AG20443 (cell line): ENCODE measurements at places on chromosomes 3 and 15.
A peak's percentile ranks its signal among the peaks of the same experiment; 100 is the strongest.

DNA sequence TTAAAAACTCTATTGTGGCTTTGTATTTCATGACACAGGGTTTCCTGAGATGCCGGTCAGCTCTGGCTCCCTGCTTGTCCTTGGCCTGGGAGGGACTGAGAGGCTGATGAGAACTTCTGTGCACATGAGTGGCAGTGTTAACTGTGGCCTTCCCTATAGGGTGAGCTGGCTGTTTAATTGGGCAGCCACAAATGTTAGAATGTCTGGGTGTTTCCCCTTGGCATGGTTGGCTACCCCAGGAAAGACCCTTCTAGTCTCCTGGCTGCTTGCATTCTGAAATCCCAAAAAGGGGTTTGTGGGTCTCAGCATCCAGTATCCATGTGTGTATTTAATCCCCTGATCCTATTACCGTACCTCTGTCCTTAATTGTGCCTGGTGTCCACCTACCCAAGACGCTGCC is 3.0 kb upstream of the KLF13 start:
- DNase-seq = no peak

DNA sequence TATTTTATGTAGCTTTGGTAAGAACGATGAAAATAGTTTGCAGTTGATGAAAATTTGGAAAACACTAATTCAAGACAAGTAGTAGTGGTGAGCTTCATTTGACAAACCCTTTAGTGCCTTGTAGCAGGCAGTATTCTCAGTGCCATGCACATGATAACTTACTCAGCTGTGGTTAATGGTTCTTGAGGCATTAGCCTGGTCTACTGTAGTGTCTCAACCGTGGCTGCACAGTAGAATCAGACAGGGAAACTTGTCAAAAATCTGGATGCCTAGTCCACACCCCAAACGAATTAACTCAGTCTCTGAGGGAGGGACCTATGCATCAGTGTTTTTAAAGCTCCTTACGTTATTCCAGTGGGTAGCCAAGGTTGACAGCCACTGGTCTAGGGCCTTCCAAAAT is 45.4 kb downstream of the PSMD6 start:
- DNase-seq = peak; percentile 37

DNA sequence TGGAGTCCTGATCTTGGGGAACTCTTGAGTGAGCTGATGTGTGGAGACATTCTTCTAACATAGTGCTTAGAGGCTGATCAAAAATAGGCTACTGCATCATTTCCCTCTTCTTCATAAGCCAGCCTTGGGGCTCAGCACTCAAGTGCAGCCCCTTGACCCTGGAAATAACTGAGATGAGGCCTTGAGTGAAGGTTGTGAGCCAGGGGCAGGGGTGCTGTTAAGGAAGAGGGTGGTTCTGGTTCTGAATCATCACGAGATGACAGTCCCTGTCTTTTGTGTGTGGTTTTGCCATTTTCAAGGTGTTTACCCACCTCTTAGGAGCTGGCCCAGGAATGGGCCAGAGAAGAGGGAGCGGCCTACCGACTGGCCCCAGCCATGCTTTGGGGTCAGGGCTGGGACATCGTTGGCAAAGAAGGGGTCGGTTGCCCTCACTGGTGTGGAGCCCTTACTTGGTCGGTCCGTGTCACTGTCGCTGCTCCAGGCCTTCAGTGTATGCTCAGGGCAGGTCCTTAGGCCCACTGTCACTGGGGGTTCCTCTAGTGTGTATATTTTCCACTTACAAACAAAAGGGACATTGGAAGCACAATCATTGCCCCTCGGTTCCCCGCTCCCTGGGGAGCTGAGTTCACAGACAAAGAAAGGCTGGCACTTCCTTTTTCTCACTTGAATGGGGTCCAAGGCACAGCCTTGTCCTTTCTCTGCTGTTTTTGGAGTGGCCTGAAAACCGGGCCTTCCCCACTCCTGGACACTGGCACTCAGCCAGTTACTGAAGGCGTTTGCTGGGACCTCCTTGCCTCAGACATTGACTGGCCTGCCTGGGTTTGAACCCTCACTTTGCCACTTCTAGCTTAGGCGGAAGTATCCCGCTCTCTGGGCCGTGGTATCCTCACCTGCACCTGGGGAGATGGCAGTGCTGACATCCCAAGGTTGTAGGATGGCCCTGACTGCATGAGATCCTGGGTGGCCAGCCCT is 46.6 kb downstream of the SLC6A6 start:
- no peak for DNase-seq

DNA sequence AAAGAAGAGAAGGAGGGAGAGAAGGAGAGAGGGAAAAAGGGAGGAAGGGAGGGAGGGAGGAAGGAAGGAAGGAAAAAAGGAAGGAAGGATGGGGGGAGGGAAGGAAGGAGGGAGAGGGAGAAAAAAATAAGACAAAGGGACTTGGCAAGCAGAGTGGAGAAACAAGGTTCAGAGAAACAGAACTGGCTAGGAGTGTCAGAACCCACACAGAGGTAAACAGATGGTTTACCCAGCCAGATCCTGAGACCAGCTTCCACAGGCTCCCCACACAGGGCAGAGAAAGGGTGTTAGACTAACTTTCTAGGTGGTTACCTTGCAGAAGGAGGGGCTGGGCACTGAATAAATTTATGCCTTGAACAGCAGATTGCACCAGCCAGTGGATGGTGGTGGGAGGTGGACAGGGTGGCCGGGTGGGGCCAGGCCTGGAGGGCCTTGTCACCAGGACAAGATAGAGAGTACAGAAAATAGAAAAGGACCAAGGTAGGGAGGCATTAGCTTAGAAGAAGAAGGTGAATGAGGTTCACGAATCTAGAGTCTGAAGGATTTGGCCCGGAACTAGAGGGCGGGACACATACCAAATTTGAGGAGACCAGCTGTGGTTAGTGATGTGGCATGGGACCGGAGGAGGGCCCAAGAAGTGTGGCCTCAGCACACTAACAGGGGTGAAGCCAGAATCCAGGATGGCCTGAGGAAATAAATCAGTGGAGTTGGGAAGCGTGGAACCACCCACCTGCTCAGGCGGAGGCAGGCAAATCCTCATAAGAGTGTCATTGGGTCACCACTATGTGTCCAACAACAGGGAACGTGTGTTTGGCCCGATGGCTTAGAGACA is 1.2 kb upstream of the TM4SF1 start:
- no peak for DNase-seq

- DNase-seq = no peak
These were observed 222.8 kb downstream of the FOXP1 start for GRCh38 chr3:71360764-71361163.

DNA sequence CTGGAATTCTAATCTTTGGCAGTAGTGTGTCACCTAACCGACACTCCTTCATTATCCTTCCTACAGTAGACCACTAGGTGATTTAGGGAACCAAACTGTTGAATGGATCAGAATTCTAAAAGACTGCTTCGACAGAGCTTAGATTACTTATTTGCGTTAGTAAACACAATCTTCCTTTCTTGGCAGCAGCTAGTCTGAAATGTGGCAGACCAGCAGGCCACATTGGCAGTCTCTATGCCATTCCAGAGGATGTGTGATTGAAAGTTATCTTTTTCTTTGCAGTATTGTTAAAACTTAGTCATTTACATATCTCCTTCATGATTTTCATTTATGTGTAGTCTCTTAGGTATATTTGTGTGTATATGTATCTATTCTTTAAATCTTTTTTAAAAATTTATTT is 23.6 kb downstream of the MBNL1 start:
- DNase-seq = no peak

DNA sequence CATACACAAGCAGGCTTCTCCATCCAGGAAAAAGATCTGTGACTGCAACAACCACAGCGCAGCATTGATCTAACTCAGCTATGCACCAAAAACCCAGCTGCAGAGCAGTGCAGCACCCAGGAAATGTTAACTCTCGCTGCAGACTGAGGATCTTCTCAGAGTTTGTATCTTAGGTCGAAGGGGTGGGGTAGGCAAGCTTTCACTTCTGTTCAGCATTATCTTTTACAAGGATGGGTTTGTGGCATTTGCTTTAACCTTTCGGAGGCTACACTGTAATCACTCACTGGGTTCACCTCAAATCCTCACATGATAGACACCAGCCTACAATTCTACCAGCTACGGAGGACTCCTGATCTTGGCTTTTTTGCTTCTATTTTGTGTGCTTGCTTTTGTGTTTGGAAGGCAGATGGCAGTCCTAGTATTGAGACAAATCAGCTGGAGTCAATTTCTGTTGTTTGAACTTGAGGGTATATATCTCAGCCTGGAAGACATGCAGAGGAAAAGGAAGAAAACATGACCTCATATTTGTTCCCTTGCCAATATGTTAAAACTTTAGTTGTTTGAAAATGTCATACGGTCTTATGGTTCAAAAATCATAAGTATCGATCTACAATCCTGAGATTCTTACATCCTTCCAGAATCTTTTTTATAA is 25.2 kb downstream of the LRRK1 start:
- no peak for DNase-seq

DNA sequence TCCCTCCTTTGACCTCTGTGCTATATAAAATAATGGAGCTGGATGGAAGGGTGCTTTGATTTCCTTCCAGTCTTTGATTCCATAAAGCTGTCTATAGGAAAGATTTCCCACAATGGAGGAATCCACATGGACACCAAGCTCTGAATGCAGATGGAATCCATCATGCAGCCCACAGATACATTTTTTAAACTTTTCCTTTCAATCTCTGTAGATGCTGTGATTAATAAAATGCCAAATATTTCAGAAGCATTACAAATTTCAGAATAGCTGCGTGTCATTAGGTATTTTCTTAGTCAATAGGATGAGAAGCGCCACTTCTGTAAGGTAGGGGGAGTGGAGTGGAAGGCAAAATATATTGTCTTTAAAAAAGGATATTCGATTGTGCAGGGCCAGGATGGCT is 489.0 kb downstream of the NTRK3 start:
- DNase-seq = no peak

- peak; percentile 35 for DNase-seq
These were observed 152.7 kb downstream of the SUCNR1 start for GRCh38 chr3:152026033-152026556.

GRCh38 chr3:11764931-11765363 is 81.7 kb downstream of the TAMM41 start:
- peak; percentile 46 for DNase-seq

DNA sequence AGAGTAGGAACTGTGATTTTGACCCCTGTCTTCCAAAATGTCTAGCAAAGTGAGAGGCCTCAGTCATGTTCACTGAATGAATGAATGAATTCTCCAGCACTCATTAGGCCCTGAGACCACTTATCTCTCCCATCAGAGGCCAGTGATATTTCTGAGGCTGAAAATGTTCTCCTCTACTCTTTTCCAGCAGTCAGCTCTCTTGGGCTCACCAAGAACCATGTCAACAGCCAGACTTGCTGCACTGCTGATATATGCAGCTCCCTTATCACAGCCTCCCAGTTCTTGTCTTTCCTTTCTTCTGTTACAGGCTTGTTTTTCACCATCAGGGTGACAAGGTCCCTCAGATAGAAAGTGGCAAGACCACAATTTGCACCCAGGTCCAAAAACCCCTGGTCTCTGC is 28.7 kb upstream of the MFSD1 start:
- DNase-seq = no peak

DNA sequence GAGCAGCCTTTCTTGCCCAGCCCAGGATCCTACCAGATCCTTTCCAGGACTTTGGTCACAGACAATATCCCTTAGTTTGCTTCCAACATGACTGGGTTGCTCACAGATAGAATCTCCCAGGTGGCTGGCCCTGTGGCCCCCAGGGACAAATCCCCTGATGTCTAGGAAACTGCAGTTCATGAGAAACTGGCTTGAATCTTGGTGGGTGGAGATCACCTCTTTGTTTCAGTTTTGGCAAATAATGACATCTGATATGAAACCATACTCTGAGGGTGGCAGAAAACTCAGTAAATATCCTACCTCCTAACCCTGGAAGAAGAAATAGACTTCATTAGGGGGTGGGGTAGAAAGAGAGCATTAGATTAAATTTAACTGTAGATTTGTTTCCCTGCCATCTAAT is 44.1 kb upstream of the PFN2 start:
- no peak for DNase-seq

DNA sequence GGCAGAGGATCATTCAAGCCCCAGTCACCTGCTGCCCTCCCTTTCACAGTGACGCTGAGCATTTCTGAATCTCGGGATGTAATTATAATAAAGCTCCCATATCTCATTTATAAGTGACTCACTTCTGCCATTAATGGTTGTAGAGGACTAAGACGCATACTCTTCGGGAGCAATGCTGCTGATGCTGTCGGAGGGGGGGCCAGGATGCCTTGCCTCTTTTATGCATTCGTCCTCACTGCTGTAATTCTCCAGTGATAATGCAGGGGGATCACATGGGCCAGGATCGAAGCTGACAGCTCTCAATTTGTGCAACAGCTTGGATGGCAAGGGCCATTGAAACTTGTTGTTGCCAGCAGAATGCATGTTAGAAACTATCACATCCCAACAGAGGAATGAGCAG is 3.1 kb downstream of the HRH1 start:
- no peak for DNase-seq

DNA sequence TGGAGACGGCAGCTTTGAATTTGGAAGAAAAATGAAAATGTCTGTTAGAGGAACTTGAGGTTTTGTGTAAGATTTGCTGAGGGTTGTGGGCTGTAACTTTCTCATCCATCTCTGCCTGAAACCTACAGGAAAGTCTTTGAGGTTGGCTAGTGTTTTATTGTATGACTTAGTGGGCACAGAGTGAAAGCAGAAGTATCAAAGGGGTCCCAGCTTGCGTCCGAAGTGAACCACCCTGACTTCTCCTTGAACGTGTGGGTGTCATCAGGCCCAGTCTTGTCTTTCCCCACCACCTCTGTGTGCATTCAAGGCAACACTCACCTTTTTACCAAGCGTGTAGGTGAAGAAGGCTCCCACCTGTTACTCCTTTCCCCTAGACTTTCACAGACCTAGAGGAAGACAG is 682.1 kb upstream of the CFAP20DC start:
- DNase-seq = no peak

DNA sequence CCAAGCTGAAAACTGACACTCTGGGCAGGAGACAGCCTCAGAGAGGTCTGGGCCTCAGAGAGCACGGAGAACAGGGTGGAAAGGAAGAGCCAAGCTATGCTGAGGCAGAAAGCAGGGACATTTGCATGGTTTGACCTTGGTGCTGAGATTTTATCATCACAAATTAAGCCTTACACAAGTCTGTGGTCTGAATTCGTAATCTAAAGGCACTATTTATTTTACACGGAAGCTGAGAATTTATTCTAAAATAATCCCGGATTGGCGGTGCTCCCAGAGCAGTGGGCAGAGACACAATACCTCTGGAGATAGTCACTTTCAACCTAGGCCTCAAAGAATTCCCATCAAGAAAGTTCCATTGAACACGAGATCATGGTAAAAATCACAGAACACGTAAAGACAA is 47.5 kb downstream of the CFAP92 start:
- peak; percentile 44 for DNase-seq

DNA sequence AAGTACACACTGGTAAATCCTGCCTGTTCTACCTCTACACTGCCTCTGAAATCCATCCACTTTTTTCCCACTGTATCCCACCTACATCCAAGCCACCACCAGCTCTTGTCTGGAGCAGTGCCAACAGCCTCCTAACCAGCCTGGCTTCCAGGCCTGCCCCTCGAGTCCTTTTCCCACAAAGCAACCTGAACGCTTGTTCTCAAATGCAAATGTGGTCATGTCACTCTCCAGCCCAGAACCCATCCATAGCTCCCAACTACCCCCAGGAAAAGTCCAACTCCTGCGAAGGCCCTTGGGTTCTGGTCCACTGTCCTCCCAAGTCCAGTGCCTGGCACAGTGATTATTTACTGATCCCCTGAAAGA is 83.8 kb downstream of the SEMA5B start:
- DNase-seq = no peak

GRCh38 chr3:129010310-129010956 is 9.3 kb downstream of the EFCC1 start:
- DNase-seq = no peak

GRCh38 chr3:17133632-17134545 is 249.1 kb downstream of the PLCL2 start:
- no peak for DNase-seq
